Lower leg skin (tissue), 4 donors: ENCODE measurements at places on chromosomes 12 and 14.

DNA sequence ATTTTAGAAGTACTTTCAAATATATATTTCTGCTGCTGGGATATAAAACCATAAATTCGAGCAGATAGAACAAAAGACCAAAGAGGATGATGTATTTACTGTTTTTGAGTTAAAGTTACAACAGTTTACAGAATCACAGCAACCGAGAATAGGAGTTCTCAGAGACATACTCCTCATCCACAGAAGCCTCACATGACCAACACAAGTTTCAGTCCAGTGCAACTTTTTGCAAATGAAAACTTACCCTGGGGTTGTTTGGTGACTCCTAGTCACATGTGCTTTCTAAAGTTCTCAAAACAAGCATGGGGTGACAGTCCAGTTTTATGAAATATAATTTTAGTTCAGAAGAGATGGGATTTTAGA lies 117.1 kb downstream of the PRKCH start:
- peak; percentile 51 for DNase-seq

DNA sequence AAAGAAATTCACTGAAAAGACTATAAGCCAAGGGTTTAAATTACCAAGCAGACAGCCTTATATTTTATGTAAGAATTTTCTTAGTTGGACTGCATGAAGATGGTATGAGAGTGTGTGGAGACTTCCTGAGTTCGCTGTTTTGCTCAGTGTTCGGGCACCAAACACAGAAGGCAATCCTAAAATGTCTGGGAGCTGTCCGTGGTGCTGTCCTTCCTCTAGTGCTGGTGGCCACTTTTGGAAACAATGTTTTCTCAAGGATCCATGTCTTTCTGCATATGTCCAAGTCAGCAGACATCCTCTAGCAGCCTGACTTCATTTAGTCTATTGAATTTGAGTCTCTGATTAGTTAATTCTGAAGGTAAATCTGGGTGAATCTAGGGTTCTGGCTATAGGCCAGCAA lies 135.8 kb downstream of the SLC8A3 start:
- DNase-seq: no peak

DNA sequence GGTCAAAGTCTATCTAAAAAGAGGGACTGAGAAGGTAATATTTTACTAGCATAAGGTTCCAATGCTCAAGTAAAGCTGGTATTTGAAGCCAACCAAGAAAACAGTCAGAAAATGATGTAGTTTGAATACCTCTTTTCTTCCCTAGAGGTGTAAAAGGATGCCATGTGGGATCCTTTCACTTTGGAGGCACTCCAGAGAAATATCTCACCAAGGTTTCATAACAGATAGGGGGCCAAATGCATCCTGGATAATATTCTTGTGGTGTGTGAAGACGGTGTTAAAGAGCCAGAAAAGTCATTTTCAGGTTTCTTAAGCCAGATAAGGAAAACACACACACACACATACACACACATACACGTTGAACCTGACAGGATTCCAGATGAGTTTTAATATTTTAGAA lies 136.1 kb upstream of the PRKD1 start:
- no peak for DNase-seq

GRCh38 chr12:52285851-52286530 lies 5.3 kb downstream of the KRT81 start:
- no peak for DNase-seq

- DNase-seq: no peak
These were observed 3.4 kb downstream of the GPR84 start for GRCh38 chr12:54360717-54361456.

DNA sequence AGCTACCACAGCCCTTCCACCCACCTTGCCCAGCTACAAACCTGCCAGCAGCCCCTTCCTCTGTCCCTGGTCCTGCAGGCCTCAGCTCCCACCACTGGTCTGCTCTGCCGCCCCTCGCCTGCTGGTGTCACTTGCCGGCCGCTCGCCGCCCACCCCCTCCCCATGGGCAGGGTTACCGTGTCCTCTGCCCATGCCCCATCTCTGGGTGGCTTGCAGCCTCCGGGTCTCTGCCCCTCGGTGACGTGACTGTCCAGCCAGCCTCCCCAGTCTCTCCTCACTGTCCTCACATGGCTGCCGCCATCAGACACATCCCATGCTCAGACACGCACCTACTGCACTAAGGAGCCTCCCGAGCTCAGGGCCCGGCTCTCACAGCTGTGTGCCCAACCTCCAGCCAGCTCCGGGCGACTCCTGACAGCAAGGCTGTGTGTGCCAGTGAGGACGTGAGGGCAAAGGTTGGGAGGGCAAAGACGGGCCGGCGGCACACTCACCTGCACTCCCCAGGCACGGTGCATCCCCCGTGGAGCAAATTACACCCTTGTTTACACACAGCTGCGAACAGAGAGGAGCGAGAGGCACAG lies 13.4 kb downstream of the JAG2 start:
- DNase-seq: no peak

GRCh38 chr14:42011221-42011620 lies 404.5 kb downstream of the LRFN5 start:
- no peak for DNase-seq

DNA sequence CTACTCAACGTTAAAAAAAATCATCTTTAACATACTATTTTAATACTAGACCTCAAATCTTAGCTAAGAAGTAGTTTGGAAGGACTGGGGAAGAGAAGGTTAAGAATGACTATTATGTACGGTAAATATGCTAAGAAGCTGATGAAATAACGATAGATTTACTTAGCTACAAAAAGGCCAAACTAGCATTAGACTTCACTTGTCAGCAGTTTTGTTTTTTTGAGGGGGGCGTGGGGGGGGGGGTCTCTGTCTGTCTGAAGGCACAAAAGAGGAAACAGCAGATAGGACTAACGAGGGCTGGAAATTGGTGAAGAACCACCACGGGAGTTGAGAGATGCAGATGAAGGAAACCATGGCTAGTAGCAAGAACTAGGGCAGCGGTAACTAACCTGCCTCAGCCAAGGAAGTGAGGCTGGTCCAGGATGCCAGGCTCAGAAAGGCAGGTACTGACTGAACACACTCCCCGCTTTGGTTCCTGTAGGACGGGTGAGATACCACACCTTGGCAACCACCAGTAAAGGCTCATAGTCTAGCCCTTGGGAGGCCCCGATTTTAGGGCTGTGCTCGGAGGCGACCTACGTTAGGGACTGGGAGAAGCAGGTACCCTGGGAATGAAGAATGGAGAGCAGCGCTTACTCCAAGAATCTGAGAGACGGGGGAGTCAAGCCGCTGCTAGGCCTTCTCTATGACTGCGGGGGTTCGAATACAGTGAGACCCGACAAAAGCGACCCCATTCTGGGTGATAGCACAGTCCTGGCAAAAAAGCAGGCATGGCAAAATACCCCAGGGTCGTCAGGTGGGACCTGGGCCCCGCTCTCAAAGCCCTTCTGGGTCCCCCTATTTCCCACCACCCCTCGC lies 675 bp downstream of the NEDD8 start:
- peak; percentile 84 for DNase-seq

- peak; percentile 44 for DNase-seq
These were observed 2.4 kb upstream of the KRT8 start for GRCh38 chr12:52907092-52907810.

GRCh38 chr12:110234755-110235154 lies 46.3 kb upstream of the ATP2A2 start:
- no peak for DNase-seq

DNA sequence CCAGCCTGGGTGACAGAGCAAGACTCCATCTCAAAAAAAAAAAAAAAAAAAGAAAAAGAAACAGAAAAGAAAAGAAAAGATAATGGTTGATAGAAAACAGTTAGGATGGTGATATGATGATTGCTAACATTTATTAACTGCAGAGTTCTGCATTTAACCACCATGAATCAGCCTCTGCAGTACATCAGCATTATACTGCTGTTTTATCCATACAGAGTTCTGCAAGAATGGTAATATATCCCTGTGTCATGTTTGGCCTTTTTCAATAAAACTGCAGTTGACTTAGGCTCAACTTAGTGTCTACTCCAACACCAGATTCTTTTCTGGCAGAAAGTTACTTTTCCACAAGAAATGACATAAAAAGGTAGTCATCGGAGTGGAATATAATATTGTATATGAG lies 62.6 kb downstream of the DUSP6 start:
- DNase-seq: no peak

- DNase-seq: no peak
These were observed 100.7 kb downstream of the ZFC3H1 start for GRCh38 chr12:71562676-71563595.
